ENCODE measurements at places on chromosomes 2 and 18.

GRCh38 chr2:119823734-119824334 lies 64.1 kb downstream of the PTPN4 start:
- DNase-seq, result no peak

GRCh38 chr2:128281852-128282245 lies 36.8 kb downstream of the HS6ST1 start:
- no peak for DNase-seq

GRCh38 chr2:182767578-182767977 lies 51.5 kb downstream of the DNAJC10 start:
- no peak for DNase-seq

DNA sequence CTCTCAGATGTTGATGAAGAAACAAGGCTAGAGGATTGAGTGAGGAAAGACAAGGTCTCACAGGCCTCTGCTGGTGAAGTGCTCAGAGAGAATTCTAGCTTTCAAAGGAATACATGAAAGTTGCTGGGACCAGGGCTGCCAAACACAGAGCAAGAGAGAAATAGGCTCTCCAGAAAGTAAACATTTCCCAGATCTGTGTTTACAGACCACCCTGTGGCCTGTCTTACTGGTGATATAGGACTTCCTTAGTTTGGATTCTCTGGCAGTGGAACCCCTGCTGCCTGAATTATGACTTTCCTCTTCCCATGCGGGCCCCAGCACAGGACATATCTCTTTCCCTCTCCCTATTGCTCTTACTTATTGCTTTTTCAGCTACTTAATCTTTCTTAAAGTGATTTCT lies 64.5 kb downstream of the TACR1 start:
- DNase-seq, result no peak

GRCh38 chr2:217475791-217476190 lies 527.0 kb downstream of the TNS1 start:
- no peak for DNase-seq

GRCh38 chr18:60047556-60047955 lies 147.8 kb downstream of the PMAIP1 start:
- no peak for DNase-seq

GRCh38 chr2:71148506-71149063 lies 18.2 kb downstream of the MPHOSPH10 start:
- no peak for DNase-seq

DNA sequence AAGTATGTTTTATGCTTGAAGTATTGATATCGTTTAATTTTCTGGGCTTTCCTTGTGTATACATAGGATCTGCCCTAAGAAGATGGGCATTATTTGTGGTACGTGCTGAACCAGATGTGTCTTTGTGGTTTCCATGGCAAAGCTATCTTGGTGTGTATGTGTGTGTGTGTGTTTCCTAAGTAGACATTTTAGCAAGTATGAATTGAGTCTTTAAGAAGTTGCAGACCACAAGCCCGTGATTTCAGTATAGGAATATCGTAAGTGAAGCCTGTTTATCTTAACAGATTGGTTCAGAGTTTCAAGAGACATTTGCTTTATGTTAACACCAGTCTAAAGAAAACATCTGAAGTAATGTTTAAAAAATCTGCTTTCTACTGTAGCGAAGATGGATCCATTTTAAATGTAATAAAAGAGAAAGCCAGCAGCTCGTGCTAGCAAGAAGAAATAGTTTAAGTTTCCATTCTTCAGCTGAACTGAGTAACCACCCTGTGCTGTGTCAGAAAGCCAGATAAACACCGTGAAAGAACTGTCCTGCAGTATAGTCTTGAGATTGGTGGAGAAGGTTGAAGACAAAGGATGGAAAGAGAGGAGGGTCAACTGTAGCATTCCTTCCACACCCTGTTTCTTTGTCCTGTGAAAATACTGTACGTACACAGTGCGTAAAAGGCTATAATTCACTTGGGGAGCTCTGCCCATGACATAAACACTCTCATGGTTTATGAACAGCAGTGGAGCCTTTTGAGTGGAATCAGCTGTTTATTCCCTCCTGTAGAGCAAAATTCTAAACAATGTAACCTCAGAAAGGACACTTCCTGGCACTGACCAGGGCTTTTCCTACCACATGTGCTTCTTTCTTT lies 91.9 kb upstream of the FOSL2 start:
- DNase-seq, result no peak

DNA sequence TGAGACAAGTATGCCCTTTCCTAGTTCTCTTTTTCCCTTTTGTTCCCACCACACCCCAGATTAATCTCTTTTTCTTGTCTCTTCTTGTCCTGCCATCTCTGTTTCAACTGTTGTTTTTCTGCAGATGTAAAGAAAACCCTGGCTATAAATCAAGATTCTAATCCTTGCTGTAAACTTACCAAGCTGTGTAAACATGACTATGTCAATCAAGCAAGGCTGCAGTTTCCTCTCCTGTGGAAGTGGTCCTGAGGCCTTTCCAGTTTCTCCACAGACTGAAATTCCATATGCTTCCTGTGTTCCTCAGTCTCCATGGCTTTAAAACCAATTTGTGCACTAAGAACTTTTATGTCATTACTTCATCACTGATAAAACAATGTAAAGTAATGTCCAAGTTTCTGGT lies 288.8 kb upstream of the PIK3C3 start:
- DNase-seq, result no peak
